ENCODE measurements at places on chromosomes 11 and 22. TPM values are rescaled to one million over a fixed set of nuclear protein-coding genes. Genes with fewer than 3 reads are reported as not detected.

Gene CSRP3
- not detected for polyA plus RNA-seq

Gene OR4A15
- polyA plus RNA-seq, result not detected

Gene CNIH2
- not detected for polyA plus RNA-seq

Gene CRYBB3
- not detected for polyA plus RNA-seq

Gene NLRP14
- not detected for polyA plus RNA-seq

Gene MYOD1
- polyA plus RNA-seq, result not detected

Gene TCN2
- polyA plus RNA-seq, result 0.63 TPM

Gene WNT7B
- not detected for polyA plus RNA-seq

Gene FGF3
- polyA plus RNA-seq, result not detected

Gene MUC5AC
- polyA plus RNA-seq, result not detected

Gene ZNF280B
- polyA plus RNA-seq, result 2.9 TPM

Gene SAA1
- polyA plus RNA-seq, result not detected

Gene APOL6
- 26.1 TPM for polyA plus RNA-seq

Gene SESN3
- 2.1 TPM for polyA plus RNA-seq

Gene CCT8L2
- not detected for polyA plus RNA-seq

Gene OR4D10
- not detected for polyA plus RNA-seq

Gene ANGPTL5
- polyA plus RNA-seq, result not detected

Gene CCDC81
- 0.26 TPM for polyA plus RNA-seq

Gene ZDHHC13
- polyA plus RNA-seq, result 16.6 TPM

Gene ISX
- polyA plus RNA-seq, result not detected

Data from CD8-positive, alpha-beta memory T cell (primary cell).